ENCODE measurements at places on chromosomes 4 and X. TPM values are rescaled to one million over a fixed set of nuclear protein-coding genes. Genes with fewer than 3 reads are reported as not detected.

Gene RNF113A
- 28.5 TPM for total RNA-seq

Gene HDX
- total RNA-seq: not detected

Gene SLC25A14
- total RNA-seq: 14.7 TPM

Gene TRIML2
- total RNA-seq: not detected

Gene PPP4R3C
- total RNA-seq: not detected

Data from K562 (cell line).